ENCODE measurements at places on chromosomes 7 and 10. TPM values are rescaled to one million over a fixed set of nuclear protein-coding genes. Genes with fewer than 3 reads are reported as not detected.

Gene BAIAP2L1
- total RNA-seq: 0.66 TPM

Gene SLC37A3
- 69.8 TPM for total RNA-seq

Gene PLAC9
- total RNA-seq: 19.6 TPM

Gene ZNF727
- 1.8 TPM for total RNA-seq

Gene LFNG
- 5.8 TPM for total RNA-seq

Gene MACC1
- total RNA-seq: 0.28 TPM

Gene IDI2
- total RNA-seq: not detected

Gene ADAMTS14
- under 0.01 TPM for total RNA-seq

Gene RADIL
- total RNA-seq: 5.6 TPM

Gene PGAM2
- total RNA-seq: 2.1 TPM

Gene FAM13C
- total RNA-seq: 24.6 TPM

Gene SRRM3
- total RNA-seq: 8.7 TPM

Gene LHFPL3
- total RNA-seq: 0.36 TPM

Gene GNGT1
- not detected for total RNA-seq

Gene CLDN12
- total RNA-seq: 30.0 TPM

Gene SCIN
- 0.95 TPM for total RNA-seq

Gene IGFBP1
- not detected for total RNA-seq

Gene ADRA2A
- 3.9 TPM for total RNA-seq

Gene PPIA
- 1,396 TPM for total RNA-seq

Gene CARD11
- 0.33 TPM for total RNA-seq

- no peak for DNase-seq
Measured at GRCh38 chr7:55555160-55555559, 17.1 kb downstream of the VOPP1 start.

DNA sequence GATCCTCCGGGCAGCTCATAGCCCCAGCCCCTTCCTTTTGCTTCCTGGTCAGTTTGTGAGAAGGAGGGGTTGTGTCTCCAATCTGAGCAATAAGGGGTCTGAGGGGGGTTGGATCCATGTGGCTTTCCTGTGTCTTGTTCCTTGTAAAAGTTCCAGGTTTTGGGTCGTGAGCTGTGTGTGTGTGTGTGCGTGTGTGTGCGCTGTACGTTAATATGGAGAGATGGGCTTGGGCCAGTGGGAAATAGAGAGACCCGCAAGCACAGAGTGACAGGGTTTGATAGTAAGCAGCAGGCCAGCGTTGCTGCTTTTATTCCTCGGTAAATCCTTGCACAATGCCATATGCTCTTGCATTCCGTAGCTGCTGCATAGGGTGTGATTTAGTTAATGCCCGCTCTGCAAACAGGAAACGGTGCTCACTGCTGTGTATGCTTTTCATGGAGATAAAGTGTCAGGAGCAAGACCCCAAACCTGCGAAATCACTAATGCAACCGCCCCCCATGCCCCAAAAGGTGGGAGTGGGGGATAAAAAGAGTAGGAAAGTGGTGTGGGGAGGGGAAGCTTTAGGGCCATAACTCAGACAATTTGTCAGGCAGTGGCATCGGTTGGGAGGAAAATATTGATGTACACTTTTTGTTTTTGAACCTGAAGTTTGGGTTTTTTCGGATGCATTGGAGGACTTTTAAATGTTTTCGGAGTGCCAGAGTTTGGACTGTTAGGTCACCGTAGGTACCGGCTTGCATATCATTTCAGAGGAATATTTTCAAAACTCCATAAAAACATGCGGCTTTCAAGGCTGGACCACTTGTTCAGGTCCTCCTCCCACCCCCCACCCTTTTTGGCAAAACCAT is 108.7 kb downstream of the TCF7L2 start:
- DNase-seq: peak; percentile 64

DNA sequence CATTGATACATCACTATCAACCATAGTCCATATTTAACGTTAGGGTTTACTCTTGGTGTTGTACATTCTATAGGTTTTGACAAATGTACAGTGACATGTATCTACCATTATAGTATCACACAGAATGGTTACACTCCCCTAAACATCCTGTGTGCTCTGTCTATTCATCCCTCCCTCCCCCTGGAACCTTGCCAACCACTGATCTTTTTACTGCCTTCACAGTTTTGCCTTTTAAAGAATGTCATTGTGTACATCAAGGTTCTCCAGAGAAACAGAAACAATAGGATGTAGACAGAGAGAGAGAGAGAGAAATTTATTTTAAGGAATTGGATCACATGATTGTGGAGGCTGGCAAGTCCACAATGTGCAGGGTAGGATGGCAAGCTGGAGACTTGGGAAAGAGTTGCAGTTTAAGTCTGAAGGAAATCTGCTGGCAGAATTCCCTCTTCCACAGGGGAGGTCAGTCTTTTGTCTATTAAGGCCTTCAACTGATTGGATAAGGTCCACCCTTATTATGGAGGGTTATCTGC is 45.1 kb upstream of the CCNJ start:
- DNase-seq: no peak

DNA sequence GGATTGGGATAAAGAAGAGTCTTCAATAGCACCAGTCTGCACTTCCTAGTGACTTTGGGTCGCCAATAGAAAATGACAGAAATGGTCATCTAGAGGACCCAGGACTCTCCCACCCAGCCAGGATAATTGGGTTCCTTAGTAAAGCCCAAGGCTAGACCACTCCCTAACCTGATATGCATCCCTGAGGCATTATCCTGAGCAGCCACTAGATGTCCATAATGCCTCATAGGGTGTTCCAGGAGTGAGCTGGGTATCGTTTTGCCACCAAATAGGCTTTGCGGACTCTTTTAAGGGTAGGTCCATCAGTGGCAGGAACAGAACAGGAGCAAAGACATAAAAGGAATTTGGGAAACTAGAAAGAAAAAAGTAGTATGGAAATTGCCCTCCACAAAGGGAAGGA is 4.5 kb upstream of the LRRC4 start:
- no peak for DNase-seq

- DNase-seq: no peak
Measured at GRCh38 chr7:17227766-17228490, 70.5 kb upstream of the AHR start.

DNA sequence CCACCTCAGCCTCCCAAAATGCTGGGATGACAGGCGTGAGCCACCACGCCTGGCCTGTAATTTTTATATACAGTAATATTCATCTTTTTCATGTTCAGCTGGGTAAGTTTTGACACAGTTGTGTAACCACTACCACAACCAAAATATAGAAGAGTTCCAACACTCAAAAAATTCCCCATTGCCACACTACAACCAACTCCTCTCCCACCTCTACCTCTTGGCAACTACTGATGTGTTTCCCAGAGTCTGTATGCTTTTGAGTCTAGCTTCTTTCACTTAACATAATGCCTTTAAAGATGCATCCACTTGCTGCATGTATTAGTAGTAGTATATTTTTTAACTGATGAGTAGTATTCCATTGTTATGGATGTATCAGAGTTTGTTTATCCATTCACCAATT is 90.7 kb downstream of the SRPK2 start:
- no peak for DNase-seq

- no peak for DNase-seq
Measured at GRCh38 chr10:130350996-130351395, 214.8 kb downstream of the GLRX3 start.

DNA sequence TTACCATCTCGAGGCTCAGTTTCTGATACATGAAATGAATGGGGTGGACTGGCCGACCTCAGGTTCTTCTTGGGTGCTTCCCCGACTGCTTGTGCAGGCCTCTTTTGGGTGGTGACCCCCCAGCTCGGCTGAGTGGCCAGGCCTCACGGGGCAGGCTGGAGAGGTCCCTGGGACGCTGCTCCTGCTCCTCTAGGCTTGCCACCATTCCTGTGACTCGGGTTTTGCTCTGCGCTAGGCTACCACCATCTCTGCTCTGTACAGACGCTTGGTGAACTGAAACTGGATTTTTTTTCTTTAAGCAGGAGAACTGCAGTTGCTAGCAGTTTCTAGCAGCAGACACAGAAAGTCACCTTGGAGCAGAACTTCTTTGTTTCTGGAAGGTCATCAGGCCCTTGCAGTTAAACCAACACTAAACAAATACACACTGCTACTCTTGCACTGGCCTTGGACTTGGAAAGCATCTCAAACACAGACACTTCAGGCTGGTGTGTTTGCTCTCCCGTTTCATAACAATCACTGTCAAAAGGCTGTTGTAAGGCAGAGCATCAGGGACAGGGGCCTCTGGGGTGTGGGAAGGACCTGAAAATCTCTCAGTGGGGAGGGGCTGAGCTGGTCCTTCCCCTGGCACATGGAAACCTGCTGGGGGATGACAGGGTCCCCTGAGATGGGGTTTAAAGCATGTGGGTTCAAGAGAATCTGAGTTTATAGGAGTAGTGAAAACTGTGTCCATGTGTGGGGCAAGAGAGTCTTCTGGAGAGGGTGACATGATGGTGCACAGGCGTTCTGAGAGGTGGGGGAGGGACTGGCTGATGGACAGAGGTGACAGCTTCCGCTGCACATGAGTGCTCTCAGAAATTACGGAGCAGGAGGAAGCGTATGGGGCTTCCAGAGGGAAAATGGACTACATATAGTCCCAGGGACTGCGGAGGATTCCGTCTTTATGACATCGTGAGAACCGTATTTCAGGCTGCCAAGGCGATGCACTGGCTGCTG is 35.0 kb upstream of the GIMAP8 start:
- no peak for DNase-seq

DNA sequence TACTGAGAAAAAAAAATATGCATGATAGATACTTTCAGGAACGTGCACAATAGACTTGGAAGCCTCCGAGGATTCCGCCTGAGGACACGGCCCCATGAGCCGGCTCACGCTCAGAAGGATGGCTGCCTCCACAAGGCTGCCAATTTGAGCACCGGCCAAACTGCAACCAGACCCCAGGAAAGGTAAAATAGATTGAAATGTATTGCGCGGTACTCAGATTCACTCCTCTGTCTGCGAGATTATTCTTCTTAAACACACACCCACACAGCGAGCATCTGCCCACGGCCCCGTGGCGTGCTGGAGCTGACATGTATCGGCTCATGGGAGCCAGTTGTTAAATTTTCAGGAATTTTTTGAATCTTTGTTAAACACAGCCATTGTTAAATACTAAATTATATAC is 653.2 kb upstream of the MKI67 start:
- no peak for DNase-seq

- peak; percentile 26 for DNase-seq
Measured at GRCh38 chr7:132213583-132213982, 362.7 kb downstream of the PLXNA4 start.

GRCh38 chr10:102614888-102615287 is 29.4 kb upstream of the TRIM8 start:
- DNase-seq: no peak

DNA sequence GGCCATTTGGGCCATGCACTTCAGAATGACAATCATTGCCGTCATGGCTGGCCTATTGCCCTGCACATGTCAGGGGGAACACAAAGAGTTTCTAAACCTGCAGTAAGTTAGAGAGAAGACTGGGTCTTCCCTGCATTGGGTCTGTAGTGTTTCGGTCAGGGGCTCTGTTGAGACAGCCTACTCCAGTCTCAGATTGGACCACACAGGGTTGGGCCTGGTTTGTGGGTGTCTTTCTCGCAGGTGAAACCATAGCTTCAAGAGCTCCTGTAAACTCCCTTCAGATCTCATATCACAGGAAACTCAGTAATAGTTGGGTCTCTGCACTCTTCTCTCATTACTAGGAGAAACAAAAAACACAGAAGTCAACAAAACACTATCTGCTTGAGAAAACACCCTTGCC is 7.3 kb upstream of the TARP start:
- no peak for DNase-seq

DNA sequence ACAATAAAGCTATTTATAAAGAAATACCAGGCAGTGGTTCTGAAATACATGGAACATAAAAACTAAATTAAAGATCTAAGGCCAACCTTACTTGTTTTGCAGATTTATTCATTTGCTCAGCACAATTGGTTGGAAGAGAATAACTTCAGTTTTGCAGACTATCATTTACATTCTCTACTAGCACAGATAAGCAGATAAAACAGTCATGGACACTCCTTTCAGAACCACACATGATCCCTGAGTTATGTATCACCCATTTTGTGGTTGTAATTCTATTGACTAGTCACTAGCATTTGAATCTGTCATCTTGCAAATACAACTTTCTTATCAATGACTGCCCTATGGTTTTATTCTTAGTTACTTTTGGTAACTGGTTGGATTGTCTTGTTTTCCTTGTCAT is 45.1 kb downstream of the PRKAR2B start:
- DNase-seq: no peak

DNA sequence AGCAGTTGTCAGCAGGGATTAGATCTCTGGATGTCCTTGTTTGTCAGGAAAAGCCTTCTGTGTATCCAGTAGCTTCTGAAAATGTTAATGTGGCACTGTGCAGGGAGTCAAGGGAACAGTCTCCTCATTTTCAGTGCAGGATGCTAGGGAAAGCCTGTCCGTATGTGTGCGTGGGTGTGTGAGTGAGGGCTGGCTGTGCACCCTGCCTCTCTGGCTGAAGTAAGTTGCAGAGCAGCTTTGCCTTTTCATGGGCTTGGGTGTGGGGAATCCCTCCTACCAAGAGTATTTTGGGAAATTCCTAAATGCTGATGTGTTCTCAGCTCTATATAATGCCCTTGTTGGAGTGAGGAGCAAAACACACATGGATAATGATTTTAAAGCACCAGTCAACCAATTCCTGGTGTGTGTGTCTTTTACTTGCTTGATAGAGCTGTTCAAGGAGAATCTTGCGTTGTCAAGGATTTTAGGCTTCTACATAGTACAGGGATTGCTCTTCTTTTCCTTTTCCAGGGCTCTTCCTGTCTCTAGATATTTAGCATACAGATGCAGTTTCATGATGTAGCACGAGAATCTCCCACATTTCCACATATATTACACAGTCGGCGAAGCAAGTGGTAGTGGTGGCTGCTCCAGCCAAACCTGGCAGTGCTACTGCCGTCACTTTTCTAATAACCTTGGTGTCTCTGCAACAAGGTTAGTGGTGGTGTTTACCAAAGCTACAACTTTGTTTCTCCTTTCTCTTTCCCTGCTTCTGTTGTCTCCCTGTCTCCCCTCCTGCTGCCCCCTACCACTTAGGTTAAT is 92.8 kb downstream of the MCU start:
- peak; percentile 65 for DNase-seq
